ENCODE measurements at places on chromosomes 11 and 22. TPM values are rescaled to one million over a fixed set of nuclear protein-coding genes. Genes with fewer than 3 reads are reported as not detected.

Gene APOL5
- total RNA-seq = not detected

Gene NXPE2
- not detected for total RNA-seq

Gene IL18
- 16.8 TPM for total RNA-seq

Gene MAJIN
- not detected for total RNA-seq

Gene HBE1
- not detected for total RNA-seq

Gene C2CD3
- 44.5 TPM for total RNA-seq

Gene NFAM1
- 0.66 TPM for total RNA-seq

All from breast epithelium (tissue), 4 donors.